ENCODE measurements at places on chromosomes 7 and 10.

DNA sequence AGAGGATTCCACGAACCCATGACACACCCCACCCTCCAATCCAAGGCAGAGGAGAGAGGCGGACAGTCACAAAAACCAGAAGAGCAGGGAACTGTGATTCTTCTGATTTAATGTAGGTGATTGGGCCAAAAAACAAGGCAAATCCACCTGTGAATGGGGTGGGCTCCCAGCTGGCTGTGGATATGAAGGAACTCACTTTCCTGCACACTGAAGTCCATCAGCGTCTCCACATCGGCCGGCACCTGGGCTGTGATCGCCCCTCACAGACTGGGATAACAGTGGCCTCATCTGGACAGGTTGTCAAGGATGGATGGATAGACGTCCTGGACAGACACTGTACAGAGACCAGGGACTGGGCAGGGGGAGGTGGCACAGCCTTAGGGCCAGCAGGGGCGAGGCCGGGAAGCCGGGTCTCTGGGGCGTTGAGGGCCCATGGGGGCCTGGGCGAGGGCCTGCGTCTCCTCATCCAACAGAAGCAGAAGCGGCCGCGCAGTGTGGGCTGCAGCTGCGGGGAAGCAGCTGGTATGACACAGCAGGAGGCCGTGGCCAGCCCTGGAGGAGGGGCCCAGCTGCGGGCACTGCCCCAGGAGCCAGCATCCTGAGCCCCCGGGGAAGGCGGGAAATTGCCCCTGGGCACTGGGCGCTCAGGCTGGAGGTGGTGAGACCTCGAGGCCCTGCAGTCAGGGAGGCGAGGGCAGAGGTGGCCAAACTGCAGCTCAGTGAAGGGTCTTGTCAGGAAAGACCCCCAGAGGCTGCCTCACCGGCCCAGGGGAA, 54.2 kb downstream of the DIP2C start:
- no peak for DNase-seq

DNA sequence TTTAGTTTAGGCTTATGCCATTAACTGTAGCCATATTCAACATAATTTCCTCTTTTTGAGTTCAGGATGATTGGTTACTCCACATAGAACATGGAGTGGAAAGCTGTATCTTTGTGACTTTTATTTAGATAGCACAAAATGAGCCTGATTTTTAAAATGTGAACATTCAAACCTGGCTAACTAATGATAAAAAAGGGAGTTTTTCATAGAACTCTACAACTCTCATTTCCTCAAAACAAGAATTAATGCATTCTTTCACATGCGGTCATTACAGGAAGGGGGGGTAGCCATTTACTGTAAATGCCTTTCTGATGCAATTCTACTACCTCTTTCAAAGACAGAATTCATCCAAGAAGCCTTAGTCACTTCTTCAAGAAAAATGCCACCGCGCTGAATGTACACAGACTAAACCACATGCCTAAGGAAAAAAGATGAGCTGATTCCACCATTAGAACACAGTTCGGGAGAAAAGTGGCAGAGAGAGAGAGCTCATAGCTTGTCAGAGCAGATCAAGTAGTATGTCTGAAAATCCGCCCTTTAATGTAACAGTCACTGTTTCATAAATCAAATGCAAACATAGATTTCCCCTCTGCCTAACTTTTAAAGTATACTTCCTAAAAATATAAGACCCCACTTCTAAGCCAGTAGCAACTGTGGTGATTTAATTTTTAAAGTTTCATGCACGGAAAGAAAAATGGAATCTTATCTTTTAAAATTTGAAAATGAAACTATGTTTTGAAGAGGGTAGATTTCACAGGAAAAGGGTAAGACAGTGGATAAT, 226.4 kb upstream of the KLF14 start:
- DNase-seq: peak; percentile 71

DNA sequence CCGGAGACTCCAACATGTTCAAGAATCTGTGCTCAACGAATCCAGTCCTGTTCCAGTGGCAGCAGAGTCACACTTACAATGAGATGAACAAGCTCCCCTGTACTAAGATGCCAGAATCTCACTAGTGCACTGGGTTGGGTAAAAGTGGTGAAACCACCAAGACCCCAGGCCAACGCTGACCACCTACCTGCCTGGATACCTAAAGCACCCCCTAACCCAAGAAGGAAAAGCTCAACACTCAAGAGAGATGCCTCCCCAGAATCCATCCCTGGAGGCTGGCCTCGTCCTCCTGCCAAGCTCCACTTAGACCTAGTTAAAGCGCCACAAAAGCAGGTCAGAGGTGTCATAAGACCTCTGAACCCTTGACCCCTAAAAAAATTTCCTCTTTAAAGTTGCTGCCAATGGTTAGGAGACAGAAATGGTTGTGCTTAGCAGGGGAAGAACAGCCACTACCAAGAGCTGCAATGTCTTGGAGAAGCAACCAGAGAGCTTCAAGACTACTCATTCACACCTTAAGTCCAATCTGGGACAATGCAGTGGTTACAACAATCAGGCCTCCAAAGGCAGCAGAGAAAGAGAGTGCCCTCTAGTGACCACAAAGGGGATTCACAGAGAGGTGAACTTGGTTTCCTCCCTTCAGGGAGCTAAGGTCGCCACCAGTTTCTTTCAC, 94.6 kb upstream of the MACROH2A2 start:
- DNase-seq: peak; percentile 24

DNA sequence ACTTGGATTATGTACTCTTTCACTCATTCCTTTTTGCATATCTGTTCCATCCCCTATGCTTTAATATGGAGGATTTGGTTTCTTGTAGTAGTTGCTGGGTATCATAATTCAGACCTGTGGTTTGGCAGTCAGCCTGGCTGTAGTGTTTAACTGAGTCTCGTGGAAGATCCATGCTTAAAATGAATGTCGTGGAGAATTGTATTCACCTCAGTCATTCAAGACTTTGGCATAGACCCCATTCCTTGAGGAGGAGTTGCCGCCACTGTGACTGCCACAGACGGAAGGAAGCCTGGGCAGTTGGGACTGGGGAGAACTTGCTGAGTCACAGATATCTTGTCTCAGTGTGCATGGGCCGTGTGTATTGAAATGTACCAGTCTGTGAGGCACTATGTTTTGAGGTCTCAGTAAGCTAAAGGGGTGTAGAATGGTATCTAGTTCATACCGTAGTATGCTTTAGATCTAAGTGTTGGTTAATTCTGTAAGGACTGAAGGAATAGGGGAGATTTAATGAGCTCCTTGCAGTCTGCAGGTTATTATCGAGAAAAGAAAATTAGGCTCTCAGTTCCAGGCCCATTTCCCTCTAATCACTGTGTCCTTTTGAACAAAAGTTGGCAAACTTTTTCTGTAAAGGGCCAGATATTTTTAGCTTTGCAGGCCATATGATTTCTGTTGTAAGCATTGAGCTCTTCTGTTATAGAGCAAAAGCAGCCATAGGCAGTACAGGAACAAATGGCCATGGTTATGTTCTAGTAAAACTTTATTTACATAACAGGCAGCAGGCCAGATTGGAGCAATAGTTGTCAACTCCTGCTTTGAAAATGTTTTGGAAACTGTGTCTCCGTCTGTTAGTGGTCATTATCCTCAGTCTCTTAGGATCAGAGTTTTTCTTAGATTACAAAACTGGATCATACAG, 76.8 kb downstream of the TPST1 start:
- DNase-seq: no peak

DNA sequence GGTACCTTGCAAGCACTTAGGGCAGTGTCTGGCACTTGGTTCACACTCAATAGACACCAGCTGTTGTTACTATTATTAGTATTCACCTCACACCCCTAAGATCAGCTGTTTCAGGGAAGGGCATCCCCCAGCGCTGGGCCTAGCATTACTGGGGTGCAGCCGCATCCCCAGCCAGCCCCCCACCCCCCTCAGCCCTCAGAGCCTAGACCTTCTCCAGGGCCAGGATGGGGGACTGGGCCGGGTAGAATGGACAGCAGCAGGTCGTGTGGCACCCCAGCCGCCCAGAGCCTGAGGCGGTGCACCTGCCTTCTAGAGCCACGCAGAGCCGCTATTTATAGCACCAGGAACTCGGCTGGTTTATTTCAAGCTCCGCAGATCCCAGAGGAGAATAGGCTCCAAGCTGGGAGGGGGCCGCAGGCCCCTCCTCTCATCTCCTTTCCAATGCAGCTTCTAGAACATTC, 60.5 kb downstream of the GTF2IRD1 start:
- DNase-seq: no peak

- DNase-seq: no peak
These were observed 146.4 kb upstream of the ZNF32 start for GRCh38 chr10:43795093-43795492.

- no peak for DNase-seq
These were observed 58.1 kb upstream of the MSMB start for GRCh38 chr10:46104071-46104585.

DNA sequence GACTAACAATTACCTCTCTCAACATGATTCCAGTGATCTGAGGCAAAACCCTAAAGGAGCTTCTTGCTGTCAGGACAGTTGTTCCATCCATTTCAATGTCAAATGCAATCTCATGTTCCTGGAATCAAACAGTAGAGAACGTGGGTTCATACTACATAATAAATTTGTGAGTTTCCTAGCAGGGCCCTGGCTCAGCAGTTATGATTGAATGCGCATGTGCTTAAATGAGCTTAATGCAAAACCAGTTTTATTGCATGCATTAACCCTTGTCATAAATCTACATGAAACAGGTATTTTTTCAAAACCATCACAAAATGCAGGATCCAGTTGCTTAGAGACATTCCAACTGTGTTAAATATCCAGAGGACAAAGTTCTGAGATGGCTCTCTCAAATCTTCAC, 225.4 kb upstream of the TMEM72 start:
- no peak for DNase-seq

GRCh38 chr10:114684822-114685209, 26.7 kb upstream of the ABLIM1 start:
- no peak for DNase-seq

DNA sequence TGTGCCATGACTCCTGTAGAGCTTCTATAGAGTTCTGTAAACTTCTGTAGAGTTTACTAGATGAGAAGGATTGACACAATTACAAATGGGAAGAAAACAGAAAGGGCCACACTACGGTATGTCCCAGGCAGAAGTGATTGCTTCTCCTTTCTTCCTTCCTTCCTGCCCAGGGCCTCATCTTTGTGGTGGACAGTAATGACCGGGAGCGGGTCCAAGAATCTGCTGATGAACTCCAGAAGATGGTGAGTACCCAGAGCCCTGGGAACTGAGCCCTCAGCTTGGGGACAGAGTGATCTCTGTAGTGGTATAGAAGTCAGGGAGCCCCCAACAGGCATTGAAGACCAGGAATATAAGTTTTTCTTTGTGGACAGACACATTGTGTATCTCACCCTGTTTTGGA, 1.7 kb downstream of the ARF5 start:
- no peak for DNase-seq

DNA sequence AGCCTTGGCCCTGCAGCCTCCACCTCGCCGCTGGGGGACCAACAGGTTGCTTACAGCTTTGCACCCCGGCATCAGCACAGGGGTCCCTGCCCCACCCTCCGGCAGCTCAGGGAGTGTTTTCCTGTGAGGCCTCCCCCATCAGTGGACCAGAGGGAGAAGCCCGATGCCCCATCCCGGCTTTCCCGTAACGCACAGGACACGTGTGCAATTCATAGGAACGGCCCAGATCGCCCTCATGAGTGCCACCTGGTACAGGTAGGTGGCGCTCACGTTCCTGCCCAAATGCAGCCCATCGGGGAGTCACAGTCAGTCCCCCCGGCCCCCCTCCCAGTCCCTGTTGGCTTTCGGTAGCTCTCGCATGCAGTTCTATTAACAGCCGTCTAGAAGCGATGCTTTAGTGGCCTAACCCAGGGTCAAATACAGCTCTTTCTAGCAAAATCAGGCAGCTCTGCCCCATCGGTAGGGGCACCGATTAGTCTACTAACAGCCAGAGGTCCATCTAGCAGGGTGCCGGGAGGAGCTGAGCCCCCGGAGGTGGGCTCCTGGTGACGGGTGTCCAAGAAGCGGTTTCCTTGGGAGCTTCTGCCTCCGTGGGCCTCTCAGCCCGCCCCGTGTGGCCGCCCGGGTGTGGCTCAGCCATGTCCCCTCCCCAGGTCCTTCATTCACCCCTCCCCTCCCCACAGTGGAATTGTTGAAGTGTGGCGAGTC, 48.4 kb upstream of the GTF2IRD1 start:
- no peak for DNase-seq

GRCh38 chr7:114688443-114689055, 233.3 kb upstream of the MDFIC start:
- DNase-seq: no peak

- DNase-seq: no peak
These were observed 45.6 kb downstream of the PDIA4 start for GRCh38 chr7:148982654-148983199.

- no peak for DNase-seq
These were observed 5.7 kb downstream of the ANKRD1 start for GRCh38 chr10:90914992-90915765.

GRCh38 chr7:85474234-85474633, 287.4 kb upstream of the SEMA3D start:
- no peak for DNase-seq

DNA sequence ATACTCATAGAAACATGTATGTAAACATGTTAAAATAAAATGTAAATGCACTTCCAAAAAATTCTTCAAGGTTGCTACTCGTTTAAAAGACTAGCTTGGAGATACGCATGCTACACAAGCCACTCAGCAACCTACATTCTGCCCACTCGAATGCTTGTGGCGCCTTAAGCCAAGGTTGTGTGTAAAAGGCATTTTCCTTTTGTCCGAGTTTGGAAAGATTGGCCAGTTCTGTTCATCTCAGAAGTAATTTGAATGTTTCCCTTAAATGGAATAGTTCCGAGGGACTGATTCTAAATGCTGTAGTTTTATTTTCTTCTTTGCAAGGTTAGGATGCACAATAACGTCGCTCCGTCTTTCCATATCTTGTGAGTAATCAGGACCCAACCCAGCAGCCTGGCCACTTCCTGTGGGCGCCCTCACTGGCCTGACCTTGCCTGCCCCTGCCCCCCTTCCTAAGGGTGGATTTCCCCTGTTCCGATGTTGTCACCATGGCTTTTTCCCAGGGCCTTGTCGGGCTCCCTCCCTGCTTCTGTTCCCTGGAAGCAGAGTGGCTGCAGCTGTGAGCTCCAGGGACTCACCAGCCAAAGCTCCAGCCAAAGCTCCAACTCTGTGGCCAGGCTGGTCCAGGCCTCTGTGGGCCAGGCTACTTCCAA, 70.6 kb downstream of the PTPRE start:
- DNase-seq: no peak

DNA sequence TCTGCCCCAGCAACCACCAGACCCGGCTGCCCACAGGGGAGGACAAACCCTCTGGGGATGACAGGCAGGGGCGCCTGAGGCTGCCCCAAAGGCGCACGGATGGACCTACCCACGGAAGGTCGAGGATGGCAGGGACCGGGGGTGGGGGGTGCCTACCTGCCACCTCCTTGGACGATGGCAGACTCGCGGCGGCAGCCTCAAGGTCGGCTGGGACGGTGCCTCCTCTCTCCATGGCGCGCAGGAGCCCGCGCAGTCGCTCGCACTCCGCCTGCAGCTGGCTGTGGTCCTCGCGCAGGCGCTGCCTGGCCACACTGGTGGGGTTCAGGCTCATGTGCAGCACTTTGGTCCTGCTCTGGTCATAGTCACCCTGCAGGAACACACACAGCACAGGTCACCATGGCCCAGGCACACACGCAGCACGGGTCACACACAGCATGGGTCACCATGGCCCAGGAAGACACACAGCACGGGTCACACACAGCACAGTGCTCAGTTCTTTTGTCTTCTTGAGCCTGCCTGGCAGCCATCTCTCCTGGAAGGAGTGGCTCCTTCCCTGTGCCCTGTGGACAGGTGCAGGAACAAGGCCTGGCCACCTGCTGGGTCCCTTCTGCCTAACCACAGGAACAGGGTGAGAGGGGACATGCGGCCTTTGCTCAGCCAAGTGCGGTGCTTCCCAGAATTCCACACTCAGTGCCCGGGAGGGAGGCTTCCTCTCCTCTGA, 266.6 kb downstream of the ELFN1 start:
- no peak for DNase-seq

Data from CD4-positive, alpha-beta T cell treated with Interleukin-6 at 100 ng/mL for 8 hours (primary cell).